ENCODE measurements at places on chromosomes 11 and 22. TPM values are rescaled to one million over a fixed set of nuclear protein-coding genes. Genes with fewer than 3 reads are reported as not detected.

- DNase-seq = no peak
- H3K27me3 ChIP-seq = no peaks in the 10 kb centered on the region
These were observed at the start of gene OR52M1 for GRCh38 chr11:4544891-4545290. OR52M1 (plus strand) TSS chr11:4545191; CDS start chr11:4545191, 0 bp downstream.

DNA sequence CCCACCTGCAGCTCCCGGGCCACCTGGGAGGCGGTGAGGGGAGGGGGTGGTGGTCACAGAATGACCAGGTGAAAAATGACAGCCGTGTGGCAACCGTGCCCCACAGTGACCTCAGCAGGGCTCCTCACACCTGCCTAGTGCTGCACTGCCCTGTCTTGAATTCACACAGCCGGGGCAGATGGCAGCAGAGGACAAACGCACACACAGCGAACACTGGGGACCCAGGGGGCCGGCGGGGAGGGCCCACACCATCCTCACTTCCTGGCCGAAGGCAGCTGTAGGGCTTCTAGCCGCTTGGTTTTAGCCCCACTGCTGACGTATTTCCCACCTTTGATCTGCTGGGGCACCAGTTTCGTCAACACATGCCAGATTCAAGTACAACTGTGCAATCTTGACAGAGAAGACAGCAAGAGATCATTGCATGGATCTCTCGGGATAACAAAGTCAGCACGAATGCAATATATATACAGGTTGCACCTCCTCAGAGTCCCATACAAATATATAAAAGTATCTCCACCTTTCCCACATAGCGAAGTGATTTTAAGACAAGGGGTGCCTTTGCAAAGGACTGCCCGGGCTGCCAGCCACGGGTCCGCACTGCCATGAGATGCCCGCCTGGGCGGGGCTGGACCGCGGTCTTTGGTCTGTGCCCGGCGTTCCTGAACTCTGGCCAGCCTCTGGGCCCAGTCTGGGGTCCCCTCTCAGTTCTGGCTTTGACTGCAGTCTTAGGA is 26.9 kb downstream of the TRMU start:
- H3K4me1 ChIP-seq = no peaks in the 10 kb centered on the region
- H3K27me3 ChIP-seq = no peaks in the 10 kb centered on the region
- H3K4me3 ChIP-seq = no peak overlapping the region
- no peaks in the 10 kb centered on the region for H3K36me3 ChIP-seq
- H3K27ac ChIP-seq = no peak overlapping the region

- peaks cover 22% of the 10 kb centered on the region for H3K4me1 ChIP-seq
- H3K27me3 ChIP-seq = peaks cover 12% of the 10 kb centered on the region
- no peak overlapping the region for H3K27ac ChIP-seq
- no peak overlapping the region for H3K4me3 ChIP-seq
- H3K36me3 ChIP-seq = no peaks in the 10 kb centered on the region
These were observed 5.5 kb upstream of the TCF20 start for GRCh38 chr22:42275970-42276369.

DNA sequence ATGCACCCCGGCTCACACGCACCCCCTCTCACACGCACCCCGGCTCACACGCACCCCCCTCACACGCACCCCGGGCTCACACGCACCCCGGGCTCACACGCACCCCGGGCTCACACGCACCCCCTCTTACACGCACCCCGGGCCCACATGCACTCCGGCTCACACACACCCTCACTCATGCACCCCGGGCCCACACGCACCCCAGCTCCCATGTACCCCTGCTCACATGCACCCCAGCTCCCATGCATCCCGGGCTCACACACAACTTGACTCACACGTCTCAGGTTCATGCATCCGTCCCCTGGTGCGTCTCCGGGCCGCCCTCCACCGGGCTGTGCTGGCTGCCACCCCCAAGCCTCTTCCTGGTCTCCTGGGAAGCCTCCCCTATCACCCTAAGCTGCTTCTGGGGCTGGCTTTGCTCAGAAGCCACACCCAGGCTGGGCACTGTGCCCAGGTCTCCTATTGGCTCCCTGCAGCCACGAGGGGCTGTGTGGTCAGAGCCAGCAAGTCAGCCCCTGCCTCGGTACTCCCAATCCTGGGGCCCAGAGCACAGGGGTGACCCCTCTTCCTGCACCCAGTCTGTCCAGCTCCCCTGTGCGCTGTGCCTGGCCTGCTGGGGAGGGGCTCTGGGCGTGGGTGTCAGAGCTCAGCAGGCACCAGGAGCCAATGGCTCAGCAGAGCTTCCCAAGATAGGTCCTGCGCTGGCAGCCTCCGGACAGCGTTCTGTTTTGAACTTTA is 16.9 kb downstream of the TSPAN4 start:
- peaks cover 27% of the 10 kb centered on the region for H3K4me1 ChIP-seq
- H3K4me3 ChIP-seq = no peak overlapping the region
- no peak overlapping the region for H3K27ac ChIP-seq
- H3K36me3 ChIP-seq = no peaks in the 10 kb centered on the region
- no peaks in the 10 kb centered on the region for H3K27me3 ChIP-seq

NCAM1 gene
- total RNA-seq = 1.6 TPM

APOL6 gene
- total RNA-seq = 0.14 TPM

LAYN gene
- 4.3 TPM for total RNA-seq

FAM83F gene
- 13.5 TPM for total RNA-seq

CREB3L1 gene
- 4.5 TPM for total RNA-seq

OR4D5 gene
- total RNA-seq = not detected

MMP20 gene
- not detected for total RNA-seq
